ENCODE measurements at places on chromosomes 5 and 9.

- DNase-seq: no peak
Observed at GRCh38 chr9:68749579-68750159, 44.6 kb downstream of the PIP5K1B start.

DNA sequence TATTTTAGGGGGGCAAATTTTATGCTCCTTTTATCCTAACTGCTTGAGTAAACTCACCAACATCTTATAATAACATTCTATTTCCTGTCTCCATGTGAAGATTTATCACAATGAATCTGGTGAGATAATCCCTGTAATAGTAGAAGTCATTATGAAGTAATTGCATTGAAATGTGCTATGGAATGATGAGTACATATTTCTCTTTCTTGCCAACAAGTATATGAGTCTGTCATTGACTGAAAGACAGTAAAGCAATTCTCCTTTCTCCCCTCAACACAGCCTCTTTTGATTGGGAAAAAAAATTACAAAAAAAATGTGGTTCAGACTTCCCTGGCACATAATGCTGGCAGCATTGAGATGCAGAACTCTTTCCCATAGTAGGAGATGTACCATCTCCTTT is 459.2 kb upstream of the RGMB start:
- DNase-seq: peak; percentile 22

GRCh38 chr5:173329491-173330337 is 1.5 kb upstream of the STC2 start:
- peak; percentile 29 for DNase-seq

GRCh38 chr5:129243039-129243438 is 148.5 kb downstream of the ISOC1 start:
- DNase-seq: no peak

GRCh38 chr5:78586251-78586650 is 62.3 kb downstream of the LHFPL2 start:
- DNase-seq: peak; percentile 77

- no peak for DNase-seq
Observed at GRCh38 chr9:93061791-93062763, 3.6 kb downstream of the SUSD3 start.

DNA sequence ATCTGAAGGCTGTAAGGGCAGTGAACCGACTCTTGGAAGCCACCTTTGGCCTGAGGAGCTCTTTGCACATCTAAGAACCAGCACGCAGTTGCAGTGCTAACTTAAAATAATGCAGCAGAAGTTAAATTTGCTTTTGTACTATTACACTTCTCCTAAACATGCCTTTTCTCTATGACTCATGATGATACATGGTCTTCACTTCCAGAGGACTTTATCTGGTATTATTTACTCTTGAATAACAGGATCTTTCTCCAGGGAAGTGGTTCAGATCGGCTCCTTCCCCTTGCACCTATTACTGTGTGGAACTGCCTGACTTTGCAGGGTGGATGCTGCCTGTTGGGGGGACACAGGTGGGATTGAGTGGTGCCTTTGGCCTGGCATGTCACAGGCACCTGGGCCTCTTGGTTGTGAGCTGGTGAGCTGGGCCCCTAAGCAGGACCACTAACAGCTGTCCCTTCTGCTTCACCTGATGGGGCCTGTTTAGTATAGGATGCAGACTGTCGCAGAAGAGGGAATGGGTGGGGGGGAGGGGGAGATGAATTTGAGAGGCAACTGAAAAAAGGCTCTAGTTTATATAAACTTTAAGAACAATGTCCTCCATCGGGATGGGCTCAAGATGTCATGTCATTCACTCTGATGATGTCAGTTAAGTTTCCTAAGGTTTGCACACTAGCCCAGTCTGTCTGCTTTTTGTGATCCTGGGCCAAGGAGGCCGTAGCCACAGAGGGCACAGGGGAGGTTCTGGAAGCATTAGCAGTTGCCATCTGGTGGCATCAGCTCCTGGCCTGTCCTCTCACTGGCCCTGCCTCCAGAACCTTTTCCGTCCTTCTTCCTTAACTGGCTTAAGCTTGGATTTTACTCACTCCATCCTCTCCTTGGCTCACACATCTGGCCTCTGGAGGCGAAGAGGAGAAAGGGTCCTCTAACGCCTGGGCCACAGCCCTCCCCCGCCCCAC is 33.9 kb upstream of the GABBR2 start:
- DNase-seq: peak; percentile 56

DNA sequence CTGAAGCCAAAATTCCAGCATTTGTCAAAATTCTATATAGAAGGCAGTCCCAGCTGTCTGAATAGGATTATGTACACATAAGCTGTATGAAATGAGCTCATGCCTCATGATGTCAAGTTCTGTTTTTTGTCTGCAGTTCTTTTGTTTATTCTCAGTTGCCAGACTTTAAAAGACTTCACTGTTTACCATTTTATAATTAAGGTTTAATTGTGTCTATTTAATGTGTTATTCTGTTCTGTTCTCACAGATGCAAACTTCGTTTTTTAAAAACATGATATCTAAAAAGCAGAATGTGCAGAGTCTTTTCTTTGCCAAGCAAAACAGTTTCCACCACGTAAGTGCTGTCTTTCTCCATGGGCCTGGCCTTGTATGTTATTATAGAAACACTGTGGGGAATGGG is 31.1 kb downstream of the ERAP1 start:
- no peak for DNase-seq

- peak; percentile 53 for DNase-seq
Observed at GRCh38 chr5:79689541-79690466, at the start of gene CMYA5. TSS of gene CMYA5 (plus strand) at chr5:79689836. CDS start at chr5:79689908, 72 bp downstream.

GRCh38 chr5:58019614-58020013 is 440.3 kb downstream of the PLK2 start:
- no peak for DNase-seq

GRCh38 chr9:32533336-32533735 is 7.3 kb upstream of the RIGI start:
- DNase-seq: no peak

DNA sequence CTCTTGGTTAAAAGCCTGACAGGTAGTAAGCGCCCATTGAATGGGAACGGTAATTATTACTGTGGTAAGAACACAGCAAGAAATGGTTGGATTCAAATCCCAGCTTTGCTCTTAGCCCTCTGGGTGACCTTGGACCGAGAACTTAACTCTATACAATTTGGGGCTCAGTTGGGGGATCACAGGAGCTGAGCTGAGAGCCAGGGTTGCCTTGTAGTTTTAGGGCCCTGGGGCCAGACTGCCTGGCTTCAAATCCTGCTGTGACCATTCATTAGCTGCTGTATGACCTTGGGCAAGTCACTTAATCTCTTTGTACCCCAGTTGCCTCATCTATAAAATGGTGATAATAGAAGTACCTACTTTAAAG is 87.4 kb upstream of the SH3PXD2B start:
- DNase-seq: no peak

- DNase-seq: no peak
Observed at GRCh38 chr9:88922091-88922490, 69.2 kb upstream of the S1PR3 start.

DNA sequence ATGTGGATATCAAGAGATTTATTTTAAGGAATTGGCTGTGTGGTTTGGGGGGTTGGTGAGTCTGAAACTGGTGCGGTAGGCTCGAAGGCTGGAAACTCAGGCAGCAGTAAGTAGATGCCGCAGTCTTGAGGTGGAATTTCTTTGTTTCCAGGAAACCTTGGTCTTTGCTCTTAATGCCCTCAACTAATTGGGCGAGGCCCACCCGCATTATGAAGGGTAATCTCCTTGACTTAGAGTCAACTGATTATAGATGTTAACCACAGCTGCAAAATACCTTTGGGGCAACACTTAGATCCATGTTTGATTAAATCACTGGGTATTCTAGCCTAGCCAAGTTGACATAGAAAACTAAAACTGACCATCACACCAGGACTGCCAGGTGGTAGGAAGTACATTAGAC is 83.8 kb downstream of the ANKRD33B start:
- DNase-seq: no peak

All from AG08396 (cell line).